Activated B cell treated with CpG ODN at 0.5 μM for 24 hours (primary cell): ENCODE measurements at places on chromosomes 13 and 19. TPM values are rescaled to one million over a fixed set of nuclear protein-coding genes. Genes with fewer than 3 reads are reported as not detected.

- peaks cover 47% of the 10 kb centered on the region for H3K36me3 ChIP-seq
- no peaks in the 10 kb centered on the region for H3K4me1 ChIP-seq
- H3K27me3 ChIP-seq = no peaks in the 10 kb centered on the region
- no peak for DNase-seq
Observed at GRCh38 chr13:73781384-73781783, 352.8 kb downstream of the KLF12 start.

CERS1 gene
- not detected in 2 replicates for total RNA-seq

GRCh38 chr13:99160415-99160814 lies 40.2 kb upstream of the UBAC2 start:
- no peak overlapping the region for H3K4me3 ChIP-seq
- DNase-seq = no peak
- no peaks in the 10 kb centered on the region for H3K36me3 ChIP-seq
- no peak overlapping the region for H3K27ac ChIP-seq
- peaks cover 17% of the 10 kb centered on the region for H3K27me3 ChIP-seq

DNA sequence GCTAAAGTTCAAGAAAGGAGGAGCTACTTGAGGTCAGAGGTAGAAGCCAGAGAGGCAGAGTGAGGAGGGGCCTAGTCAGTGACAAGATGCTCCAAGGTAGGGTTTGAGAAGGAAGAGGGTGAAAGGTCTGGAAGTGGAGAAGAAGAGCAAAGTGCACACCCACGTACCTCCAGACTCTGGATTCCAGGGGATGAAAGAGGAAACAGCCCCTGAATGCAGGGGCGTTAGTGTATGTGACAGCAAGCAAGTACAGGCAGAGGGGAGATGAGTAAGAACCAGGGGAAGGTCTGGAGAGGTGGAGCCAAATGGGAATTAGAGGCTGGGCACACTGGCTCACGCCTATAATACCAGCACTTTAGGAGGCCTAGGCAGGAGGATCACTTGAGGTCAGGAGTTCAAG lies 8.7 kb downstream of the RPS28 start:
- no peak overlapping the region for H3K27ac ChIP-seq
- no peak overlapping the region for H3K4me3 ChIP-seq
- no peaks in the 10 kb centered on the region for H3K36me3 ChIP-seq
- DNase-seq = no peak

- H3K4me3 ChIP-seq = no peak overlapping the region
- H3K36me3 ChIP-seq = peaks cover 12% of the 10 kb centered on the region
- DNase-seq = no peak
- peaks cover 51% of the 10 kb centered on the region for H3K4me1 ChIP-seq
Observed at GRCh38 chr19:944171-944567, 18.3 kb downstream of the ARID3A start.

DNA sequence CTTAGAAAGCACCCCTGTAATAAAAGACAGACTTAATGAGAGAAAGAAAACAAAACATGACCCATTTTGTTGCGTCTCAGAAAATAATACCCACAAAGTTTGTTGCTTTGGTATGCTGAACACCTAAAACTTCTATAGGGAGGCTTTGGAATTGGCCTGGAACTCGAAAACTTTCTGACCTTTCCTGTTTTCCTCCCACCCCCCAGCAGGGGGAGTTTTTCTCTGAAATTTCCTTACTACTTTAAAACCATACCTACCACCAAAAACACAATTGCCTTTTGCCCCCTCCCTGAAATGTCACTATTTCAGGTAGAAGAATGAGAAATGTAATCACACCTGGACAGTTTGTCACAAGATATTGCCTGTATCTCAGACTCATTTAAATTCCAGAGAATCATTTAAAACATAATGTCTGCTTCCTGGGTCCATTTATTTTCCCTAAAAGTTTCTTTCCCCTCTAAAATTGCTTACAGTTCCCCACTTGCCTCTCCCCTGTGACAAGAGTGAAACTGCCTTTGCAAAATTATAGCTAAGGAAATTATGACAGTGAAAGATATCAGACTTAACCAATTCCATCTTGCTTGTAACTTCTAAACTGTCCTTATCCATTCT lies 2700.2 kb downstream of the PCDH9 start:
- no peaks in the 10 kb centered on the region for H3K27me3 ChIP-seq
- DNase-seq = no peak
- H3K27ac ChIP-seq = no peak overlapping the region
- H3K4me3 ChIP-seq = no peak overlapping the region
- no peaks in the 10 kb centered on the region for H3K4me1 ChIP-seq

KLK4 gene
- total RNA-seq = 0.32 and 0.75 TPM in 2 replicates
